Effector memory CD4-positive, alpha-beta T cell (primary cell): ENCODE measurements at places on chromosomes 7 and 10.

- DNase-seq = no peak
Measured at GRCh38 chr7:12508554-12508953, 62.0 kb upstream of the SCIN start.

GRCh38 chr10:132813560-132814468 lies 27.9 kb upstream of the NKX6-2 start:
- DNase-seq = no peak

DNA sequence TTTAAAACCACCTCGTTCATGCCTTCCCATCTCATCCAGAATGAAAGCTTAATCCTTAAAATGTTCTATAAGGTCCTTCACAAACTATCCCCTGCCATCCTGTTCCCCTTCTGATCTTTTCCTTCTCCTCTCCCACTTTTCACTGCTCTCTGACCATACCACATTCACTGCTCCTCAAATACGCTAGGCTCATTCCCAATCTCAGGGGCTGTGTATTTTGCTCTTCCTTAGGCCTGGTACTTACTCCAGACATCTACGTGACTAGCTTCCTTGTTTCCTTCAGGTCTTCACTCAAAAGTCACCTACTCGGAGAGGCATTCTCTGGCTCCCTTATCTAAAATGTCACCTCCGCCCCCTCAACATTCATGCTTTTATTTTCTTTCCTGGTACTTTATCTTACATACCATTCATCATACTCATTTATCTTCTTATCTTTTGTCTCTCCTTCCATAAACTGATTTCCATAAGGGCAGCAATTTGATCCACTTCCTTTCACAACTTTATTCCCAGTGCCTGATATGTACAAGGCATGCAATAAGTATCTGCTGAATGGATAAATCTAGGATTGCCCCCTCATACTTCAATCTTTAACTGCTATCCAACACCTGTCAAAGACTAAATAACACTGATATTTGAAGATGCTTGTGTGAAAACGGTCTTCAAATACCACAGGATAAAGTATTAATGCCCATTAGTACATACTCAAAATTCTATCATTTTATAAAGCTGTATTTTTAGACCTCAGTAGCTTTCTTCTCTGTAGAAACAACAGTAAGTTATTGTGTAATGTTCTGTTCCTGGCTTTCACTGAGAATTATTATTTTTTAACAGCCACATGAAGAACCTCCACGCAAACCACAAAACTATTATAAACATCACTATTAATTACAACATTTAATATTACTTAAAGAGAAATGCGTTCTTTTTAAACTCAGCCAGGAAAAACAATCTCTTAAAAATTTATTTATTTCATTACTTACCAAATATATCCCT lies 27.0 kb downstream of the JMJD1C start:
- no peak for DNase-seq

DNA sequence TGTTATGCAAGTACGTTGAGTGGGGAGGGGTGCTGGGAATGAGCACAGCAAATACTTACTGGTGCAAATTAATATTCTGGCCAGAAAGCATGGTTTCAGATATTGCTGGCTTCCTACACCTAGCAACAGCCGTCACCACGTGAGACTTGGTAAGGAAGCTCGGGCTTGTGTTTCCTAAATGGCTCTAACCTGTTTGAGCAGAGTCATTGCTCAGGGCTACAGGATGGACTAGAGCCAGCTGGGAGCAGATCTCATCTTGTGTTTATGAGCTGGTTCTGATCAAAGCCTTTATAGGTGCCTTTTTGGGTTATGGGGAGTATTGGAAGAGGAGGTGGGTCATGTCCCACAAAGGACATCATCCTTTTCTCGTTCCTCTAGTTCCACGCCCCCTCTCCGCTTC lies 200.3 kb downstream of the BUB3 start:
- DNase-seq = no peak

DNA sequence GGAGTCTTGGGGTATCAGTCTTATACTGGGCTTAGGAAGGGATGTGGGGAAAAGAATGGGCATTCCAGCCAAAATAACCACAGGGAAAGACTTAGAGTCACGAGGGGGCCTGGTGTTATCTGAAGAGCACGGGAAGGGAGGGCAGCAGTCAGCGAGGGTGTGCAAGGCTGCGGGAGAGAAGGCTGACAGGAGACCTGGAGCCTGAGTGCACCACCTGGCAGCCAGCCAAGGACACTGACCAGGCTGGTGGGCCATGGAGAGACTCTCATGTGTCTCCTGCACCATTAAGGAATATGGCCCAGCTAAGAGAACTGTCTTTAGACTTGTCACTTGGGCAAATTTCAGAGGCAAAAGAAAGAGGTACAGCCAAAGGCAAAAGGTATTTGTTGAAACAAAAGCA lies 69.6 kb downstream of the PKD1L1 start:
- no peak for DNase-seq
